ENCODE measurements at places on chromosomes 13 and 19. TPM values are rescaled to one million over a fixed set of nuclear protein-coding genes. Genes with fewer than 3 reads are reported as not detected.

ZNF559 gene
- 4.1 TPM for polyA plus RNA-seq

C19orf81 gene
- not detected for polyA plus RNA-seq

HSH2D gene
- polyA plus RNA-seq = 0.33 TPM

KRTDAP gene
- polyA plus RNA-seq = not detected

NFIX gene
- 3.3 TPM for polyA plus RNA-seq

GRCh38 chr13:26562512-26562890, 5.0 kb downstream of the WASF3 start:
- H3K4me3 ChIP-seq = no peak overlapping the region
- DNase-seq = no peak
- no peaks in the 10 kb centered on the region for H3K27me3 ChIP-seq
- H3K4me1 ChIP-seq = peaks cover 6% of the 10 kb centered on the region

- H3K4me3 ChIP-seq = peak within 1 kb of the TSS; percentile 44
- no peak within 1 kb of the TSS for H3K27ac ChIP-seq
- peaks cover 18% of the 10 kb centered on the region for H3K4me1 ChIP-seq
- H3K36me3 ChIP-seq = no peaks in the 10 kb centered on the region
Measured at GRCh38 chr13:91398413-91399188, at the start of gene GPC5. Gene GPC5, plus strand, starts transcription at chr13:91398621.

DNA sequence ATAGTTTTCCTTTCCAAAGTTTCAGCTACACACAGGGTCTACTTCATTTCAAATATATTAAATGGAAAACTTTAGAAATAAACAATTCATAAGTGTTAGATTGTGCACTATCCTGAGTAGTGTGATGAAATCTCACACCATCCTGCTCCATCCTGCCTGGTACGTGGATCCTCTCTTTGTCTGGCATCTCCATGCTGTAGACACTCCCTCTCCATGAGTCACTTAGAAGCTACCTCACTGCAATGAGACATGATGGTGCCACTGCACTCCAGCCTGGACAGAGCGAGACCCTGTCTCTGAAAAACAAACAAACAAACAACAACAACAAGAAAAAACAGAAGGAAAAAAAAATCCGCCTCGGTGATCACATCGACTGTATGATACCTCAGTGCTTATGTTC, 191.8 kb downstream of the PCCA start:
- no peak for DNase-seq
- H3K36me3 ChIP-seq = peaks cover 5% of the 10 kb centered on the region
- H3K27me3 ChIP-seq = no peaks in the 10 kb centered on the region
- H3K4me1 ChIP-seq = no peaks in the 10 kb centered on the region

- peak overlapping the region; percentile 30 for H3K27ac ChIP-seq
- no peaks in the 10 kb centered on the region for H3K27me3 ChIP-seq
- no peak overlapping the region for H3K4me3 ChIP-seq
Measured at GRCh38 chr13:50122455-50122854, 107.2 kb downstream of the KCNRG start.

GRCh38 chr19:29760752-29761502, 45.9 kb upstream of the C19orf12 start:
- no peaks in the 10 kb centered on the region for H3K4me1 ChIP-seq
- DNase-seq = no peak
- no peak overlapping the region for H3K27ac ChIP-seq
- no peaks in the 10 kb centered on the region for H3K27me3 ChIP-seq
- no peaks in the 10 kb centered on the region for H3K36me3 ChIP-seq
- H3K4me3 ChIP-seq = no peak overlapping the region

GRCh38 chr19:14198384-14199376, 7.3 kb downstream of the ADGRL1 start:
- H3K4me1 ChIP-seq = no peaks in the 10 kb centered on the region
- H3K36me3 ChIP-seq = no peaks in the 10 kb centered on the region
- H3K27me3 ChIP-seq = no peaks in the 10 kb centered on the region

DNA sequence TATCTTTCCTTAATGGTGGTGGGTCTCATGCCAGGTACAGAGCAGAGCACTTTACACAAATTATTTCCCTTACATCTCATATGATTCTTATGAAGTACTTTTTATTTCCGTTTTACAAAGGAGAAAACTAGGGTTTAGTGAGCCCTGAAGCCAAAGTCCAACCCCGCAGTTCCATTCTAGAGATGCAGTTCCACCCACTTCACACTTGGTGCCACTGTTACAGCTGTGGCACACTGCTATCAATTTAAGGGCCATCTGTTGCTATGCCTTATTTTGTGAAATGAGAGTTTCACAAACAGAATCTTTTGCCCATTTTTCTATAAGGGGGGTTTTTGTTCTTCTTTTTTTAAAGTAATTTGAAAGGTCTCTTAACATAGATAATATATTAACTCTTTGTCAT, 12.9 kb downstream of the MIPEP start:
- H3K27me3 ChIP-seq = no peaks in the 10 kb centered on the region
- no peak for DNase-seq
- H3K4me1 ChIP-seq = no peaks in the 10 kb centered on the region

DNA sequence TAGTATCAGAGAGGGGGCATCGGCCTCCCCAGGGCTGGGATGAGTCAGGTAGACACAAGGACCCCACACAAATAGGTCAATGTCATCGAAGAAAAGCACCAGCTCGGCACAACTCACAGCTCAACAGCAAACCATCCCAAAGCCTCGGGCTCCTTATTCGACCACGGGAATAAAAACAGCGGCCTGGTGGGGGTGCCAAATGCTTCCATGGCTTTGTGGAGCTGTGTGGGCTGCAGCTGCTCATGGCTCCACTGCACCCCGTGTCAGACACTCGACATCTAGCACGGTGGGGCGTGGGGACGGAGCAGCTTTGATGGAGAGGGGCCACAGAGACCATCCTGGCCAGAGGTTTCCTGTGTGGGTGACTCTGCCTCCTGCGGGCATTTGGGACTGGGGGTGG, 212.5 kb upstream of the SOX1 start:
- H3K27ac ChIP-seq = no peak overlapping the region
- no peaks in the 10 kb centered on the region for H3K4me1 ChIP-seq
- H3K36me3 ChIP-seq = no peaks in the 10 kb centered on the region
- no peaks in the 10 kb centered on the region for H3K27me3 ChIP-seq

DNA sequence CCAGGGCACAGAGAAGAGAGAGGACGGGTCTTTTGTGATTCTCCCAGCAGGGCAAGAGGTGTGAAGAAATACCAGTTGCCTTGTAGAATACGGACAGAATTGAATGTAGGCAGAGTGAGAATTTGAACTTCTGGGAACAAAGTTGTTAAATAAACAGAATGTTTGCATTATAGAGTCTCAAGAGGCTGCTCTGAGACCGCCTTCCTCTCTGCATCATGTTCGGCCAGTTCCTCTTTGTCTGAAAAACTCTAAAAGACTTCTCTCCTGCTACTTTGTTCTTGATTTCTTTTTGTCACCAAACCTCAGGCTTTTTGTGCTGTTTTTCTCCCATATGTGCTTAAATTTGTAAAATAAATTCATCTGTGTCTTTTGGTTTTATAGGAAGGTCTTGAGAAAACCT, 256.4 kb downstream of the DLEU7 start:
- H3K4me3 ChIP-seq = no peak overlapping the region
- no peaks in the 10 kb centered on the region for H3K27me3 ChIP-seq
- no peak overlapping the region for H3K27ac ChIP-seq
- H3K4me1 ChIP-seq = no peaks in the 10 kb centered on the region
- DNase-seq = no peak
- H3K36me3 ChIP-seq = no peaks in the 10 kb centered on the region

DNA sequence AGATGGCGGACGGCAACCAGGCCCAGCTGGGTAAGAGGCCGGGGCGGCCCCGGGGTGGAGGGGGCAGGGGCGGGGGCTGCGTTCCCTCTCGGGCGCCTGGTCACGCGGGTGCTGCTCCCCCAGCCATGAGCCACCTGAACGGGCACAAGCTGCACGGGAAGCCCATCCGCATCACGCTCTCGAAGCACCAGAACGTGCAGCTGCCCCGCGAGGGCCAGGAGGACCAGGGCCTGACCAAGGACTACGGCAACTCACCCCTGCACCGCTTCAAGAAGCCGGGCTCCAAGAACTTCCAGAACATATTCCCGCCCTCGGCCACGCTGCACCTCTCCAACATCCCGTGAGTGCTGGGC, 11.1 kb downstream of the PTBP1 start:
- H3K27ac ChIP-seq = no peak overlapping the region
- peaks cover 37% of the 10 kb centered on the region for H3K36me3 ChIP-seq
- no peaks in the 10 kb centered on the region for H3K27me3 ChIP-seq
- no peak overlapping the region for H3K4me3 ChIP-seq
- peak; percentile 31 for DNase-seq

GRCh38 chr19:13946414-13946813, 5.9 kb upstream of the DCAF15 start:
- H3K36me3 ChIP-seq = no peaks in the 10 kb centered on the region
- no peak overlapping the region for H3K27ac ChIP-seq
- H3K27me3 ChIP-seq = no peaks in the 10 kb centered on the region
- no peaks in the 10 kb centered on the region for H3K4me1 ChIP-seq
- H3K4me3 ChIP-seq = no peak overlapping the region

DNA sequence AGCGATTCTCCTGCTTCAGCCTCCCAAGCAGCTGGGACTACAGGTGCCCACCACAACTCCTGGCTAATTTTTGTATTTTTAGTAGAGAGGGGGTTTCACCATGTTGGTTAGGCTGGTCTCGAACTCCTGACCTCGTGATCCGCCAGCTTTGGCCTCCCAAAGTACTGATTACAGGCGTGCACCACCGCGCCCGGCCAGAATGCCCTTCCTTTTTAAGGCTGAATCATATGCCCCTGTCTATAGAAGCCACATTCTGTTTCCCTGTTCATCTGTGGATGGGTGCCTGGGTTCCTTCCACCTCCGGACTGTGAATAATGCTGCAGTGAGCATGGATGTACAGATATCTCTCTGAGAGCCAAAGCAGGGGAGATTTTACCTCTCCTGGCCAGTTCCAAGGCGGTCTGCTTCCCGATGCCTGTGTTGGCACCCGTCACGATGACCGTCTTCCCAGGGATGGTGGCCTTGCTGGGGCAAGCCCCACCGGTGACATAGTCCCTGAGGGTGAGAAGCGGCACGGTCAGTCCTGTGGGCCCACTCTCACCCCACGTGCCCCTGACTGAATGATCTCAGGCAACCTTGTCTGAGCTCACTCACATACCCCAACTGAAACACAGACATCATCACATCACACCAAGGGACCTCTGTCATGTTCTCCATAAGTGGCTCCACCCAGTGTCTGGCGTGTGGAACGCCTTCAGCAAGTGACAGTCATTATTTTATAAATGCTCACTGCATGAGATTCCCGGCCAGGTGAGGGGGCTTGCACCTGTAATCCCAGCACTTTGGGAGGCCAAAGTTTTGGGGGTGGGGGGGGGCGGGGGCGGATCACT, 4.0 kb downstream of the RDH13 start:
- no peak for DNase-seq
- H3K27me3 ChIP-seq = no peaks in the 10 kb centered on the region
- H3K36me3 ChIP-seq = peaks cover 13% of the 10 kb centered on the region
- no peak overlapping the region for H3K4me3 ChIP-seq
- H3K4me1 ChIP-seq = no peaks in the 10 kb centered on the region

DNA sequence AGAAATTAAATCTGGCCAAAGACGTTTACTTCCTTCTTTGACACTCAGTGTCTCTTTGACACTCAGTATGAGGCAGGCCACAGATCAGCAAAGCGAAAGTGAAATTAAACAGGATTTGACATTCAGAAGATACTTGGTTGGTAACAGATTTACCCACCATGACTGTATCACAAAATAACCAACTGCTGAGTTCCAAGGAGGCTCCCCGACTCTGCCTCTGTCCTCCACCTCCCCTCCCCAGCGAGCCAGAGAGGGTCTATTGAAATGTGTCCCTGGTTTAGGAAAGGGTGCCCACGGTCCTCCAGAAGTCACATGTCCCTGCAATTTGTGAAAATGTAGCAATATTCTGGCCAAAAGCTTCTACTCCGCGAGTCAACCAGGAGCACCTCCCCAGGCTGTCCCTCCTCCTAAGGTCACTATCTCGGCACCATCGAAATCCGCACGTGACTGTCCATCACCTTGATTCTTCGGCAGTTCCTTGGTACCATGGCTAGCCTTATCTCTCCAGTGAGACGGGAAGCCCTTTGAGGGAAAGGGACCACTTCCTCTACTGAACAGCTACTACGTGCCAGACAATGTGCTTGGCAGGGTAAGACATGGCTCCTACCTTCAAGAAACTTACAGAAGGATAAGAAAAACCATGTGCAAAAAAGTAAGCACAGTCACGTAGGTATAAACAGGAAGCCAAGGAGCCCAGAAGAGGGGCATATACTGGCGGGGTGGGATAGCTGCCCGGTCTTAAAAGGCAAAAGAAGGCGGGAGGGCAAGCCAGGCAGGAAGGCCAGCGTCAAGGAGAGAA, 1.5 kb downstream of the N4BP2L1 start:
- peak overlapping the region; percentile 95 for H3K4me3 ChIP-seq
- no peaks in the 10 kb centered on the region for H3K27me3 ChIP-seq
- H3K36me3 ChIP-seq = peaks cover 5% of the 10 kb centered on the region
- peak overlapping the region; percentile 96 for H3K27ac ChIP-seq

DNA sequence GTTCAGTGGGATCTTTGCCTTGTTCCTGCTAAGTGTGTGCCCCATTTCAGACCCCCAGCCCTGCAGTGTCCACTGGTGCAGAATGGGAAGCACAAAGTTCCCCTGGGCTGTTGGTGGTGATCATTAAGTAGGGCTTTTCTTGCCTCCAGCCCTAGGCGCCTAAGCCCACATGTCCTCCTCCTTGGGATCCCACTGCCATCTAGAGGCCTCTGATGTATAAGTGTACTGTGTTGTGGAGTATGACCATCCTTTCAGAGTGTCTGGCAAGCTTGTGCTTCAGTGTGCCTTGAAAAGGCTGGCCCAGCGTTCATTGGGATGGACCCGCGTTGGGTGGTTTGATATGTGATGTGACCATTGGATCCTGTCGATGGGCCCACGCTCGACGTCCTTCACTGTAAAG, 71.2 kb downstream of the WASF3 start:
- H3K27me3 ChIP-seq = no peaks in the 10 kb centered on the region
- no peak overlapping the region for H3K4me3 ChIP-seq
- no peak for DNase-seq
- H3K4me1 ChIP-seq = peaks cover 15% of the 10 kb centered on the region

DNA sequence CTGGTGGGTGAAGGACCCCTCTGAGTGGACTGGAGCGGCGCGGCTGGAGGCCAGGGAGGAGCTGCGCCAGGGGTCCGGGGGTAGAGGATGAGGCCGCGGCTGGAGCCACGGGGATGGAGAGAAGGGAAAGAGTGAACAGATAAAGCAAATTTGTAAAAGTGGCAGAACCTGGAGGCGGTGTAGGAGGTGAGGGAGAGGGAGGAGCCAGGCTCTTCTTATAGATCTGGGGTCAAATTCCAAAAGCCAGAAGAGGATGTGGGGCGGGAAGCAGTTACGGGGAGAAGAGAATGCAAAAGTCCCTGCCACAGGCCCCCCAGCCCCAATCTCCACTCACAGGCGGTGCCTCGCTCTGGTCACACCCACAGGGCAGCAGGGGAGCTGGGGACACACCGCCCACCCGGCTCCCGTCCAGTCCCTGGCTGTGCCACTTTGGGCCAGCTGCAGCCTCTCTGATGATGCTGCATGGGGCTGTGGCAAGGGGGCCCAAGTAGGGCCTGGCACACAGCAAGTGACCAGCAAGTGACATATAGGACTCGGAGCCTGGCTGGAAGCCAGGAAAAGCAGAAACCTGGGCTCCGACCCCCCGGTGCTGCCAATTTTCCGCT, 11.1 kb downstream of the LRRC4B start:
- no peaks in the 10 kb centered on the region for H3K27me3 ChIP-seq
- no peaks in the 10 kb centered on the region for H3K4me1 ChIP-seq
- H3K36me3 ChIP-seq = no peaks in the 10 kb centered on the region

- no peaks in the 10 kb centered on the region for H3K4me1 ChIP-seq
- DNase-seq = no peak
- no peak overlapping the region for H3K27ac ChIP-seq
- H3K4me3 ChIP-seq = no peak overlapping the region
Measured at GRCh38 chr13:99916366-99917103, 55.0 kb downstream of the ZIC5 start.
